Activated CD4-positive, alpha-beta T cell treated with anti-CD3 and anti-CD28 coated beads, Interleukin-2, amount 10 ng/mL, durations not matched to agents 24 days and 14 days (primary cell): ENCODE measurements at places on chromosomes 2 and 18. TPM values are rescaled to one million over a fixed set of nuclear protein-coding genes. Genes with fewer than 3 reads are reported as not detected.

- no peak for DNase-seq
Observed at GRCh38 chr2:211513446-211513845, 957.0 kb downstream of the CPS1 start.

DNA sequence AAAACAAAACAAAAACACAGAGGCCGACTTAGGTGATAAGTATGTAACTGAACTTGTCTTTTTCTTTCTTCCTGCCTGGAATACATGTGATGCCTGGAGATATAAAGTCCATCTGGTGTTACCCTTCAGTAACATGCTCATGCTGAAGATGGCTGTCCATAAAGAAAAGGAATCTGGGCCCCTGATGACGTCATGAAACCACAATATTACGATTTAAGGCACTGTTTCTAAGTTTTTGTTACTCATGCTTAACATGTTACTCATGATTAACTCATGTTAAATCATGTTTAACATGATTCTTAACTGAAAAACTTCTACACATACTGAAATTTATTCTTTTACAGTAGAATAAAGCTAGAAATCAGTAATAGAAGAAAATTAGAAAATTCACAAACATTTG lies 49.0 kb downstream of the STRADB start:
- no peak for DNase-seq

DNA sequence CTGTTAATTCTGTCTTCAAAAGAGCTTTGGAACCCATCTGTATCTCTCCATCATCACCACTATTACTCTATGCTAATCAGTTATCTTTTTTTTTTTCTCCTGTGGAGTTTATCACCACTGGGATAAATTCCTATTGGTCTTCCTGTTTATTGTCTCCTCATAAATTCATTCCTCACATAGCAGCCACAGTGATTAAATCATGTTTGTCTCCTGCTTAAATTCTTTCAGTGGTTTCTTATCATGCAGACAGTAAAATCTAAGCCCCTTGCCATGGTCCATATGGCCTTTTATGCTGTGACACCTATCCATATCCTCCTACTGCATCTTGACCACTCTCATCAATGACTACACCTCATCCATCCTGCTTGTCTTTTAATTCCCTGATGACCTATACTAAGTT lies 239.8 kb upstream of the ZEB2 start:
- no peak for DNase-seq

GRCh38 chr2:196403471-196403870 lies 232.1 kb upstream of the STK17B start:
- DNase-seq, result no peak

- DNase-seq, result no peak
Observed at GRCh38 chr2:38298539-38298938, 78.5 kb downstream of the ATL2 start.

DNA sequence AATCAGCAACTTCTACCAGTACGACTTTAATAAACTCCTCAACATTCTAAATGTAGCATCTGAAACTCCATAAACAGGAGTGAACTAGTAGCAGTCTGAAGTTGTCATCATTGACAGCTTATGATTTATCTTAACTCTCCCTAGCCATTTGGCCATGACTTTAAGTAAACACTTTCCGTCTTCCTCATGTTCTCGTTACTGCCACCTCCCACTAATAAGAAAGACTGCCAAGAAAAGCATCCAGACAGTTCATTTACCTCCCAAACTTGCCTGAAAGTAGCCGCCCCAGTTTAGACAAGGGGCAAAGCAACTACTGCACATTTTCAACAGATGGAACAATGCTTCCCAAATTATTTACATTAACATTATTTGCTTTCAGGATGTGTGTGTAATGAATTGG lies 287.5 kb downstream of the OSR1 start:
- DNase-seq, result no peak

DNA sequence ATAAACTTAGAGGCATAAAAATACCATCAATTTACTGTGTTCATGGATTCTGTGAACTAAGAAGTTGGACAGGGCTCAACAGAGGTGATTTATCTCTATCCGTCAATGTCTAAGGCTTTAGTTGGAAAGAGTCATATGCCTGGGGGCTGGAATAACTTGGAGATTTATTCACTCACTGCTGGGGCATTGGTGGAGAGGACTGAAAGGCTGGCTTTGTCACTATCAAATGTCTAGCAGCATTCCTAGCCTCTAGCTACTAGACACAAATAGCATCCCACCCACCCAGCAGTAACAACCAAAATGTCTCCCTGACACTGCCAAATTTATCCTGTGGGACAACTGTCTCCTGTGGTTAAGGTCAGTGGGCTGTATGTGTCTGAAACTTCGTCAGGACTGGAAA lies 71.0 kb downstream of the EVA1A start:
- no peak for DNase-seq

- no peak for DNase-seq
Observed at GRCh38 chr2:237869343-237870102, 10.1 kb downstream of the RAMP1 start.

GRCh38 chr18:37922162-37922561 lies 356.6 kb upstream of the CELF4 start:
- no peak for DNase-seq

GRCh38 chr2:182726473-182726872 lies 10.4 kb downstream of the DNAJC10 start:
- DNase-seq, result no peak

DNA sequence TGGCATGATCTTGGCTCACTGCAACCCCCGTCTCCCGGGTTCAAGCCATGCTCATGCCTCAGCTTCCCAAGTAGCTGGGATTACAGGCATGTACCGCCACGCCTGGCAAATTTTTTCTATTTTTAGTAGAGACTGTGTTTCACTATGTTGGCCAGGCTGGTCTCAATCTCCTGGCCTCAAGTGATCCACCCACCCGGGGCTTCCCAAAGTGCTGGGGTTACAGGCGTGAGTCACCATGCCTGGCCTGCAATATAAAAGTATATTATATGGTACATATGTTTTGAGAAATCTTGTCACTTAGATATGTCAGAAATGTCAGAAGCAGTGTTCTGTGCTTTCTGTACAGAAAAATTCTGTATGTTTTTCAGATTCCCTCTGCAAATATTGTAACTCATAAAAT lies 19.2 kb upstream of the XPO1 start:
- no peak for DNase-seq

DNA sequence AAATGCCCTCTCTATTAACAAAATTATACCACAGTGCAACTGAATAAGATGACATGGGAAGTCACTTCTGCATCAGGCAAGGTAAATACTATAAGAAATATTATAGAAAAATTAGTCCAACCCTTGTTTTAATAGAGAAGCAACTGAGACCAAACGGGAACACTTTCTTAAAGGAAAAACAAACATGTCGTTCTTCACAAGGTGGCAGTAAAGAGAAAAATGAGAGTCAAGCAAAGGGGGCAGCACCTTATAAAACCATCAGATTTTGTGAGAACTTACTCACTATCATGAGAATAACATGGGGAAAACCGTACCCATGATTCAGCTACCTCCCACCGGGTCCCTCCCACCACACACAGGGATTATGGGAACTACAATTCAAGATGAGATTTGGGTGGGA lies 481.7 kb upstream of the CRIM1 start:
- no peak for DNase-seq

The SNORC gene
- total RNA-seq, result 1.0 and 1.2 TPM in 2 replicates

The NCKAP1 gene
- total RNA-seq, result 14.5 TPM in 2 replicates

The PARD3B gene
- total RNA-seq, result 0.12 and 0.50 TPM in 2 replicates

The PFN4 gene
- 0.47 TPM in 1 of 2 replicates, not detected in the other for total RNA-seq

The ABCG8 gene
- not detected in 2 replicates for total RNA-seq

The ASXL3 gene
- total RNA-seq, result not detected in 2 replicates

The RAB27B gene
- 0.33 and 0.45 TPM in 2 replicates for total RNA-seq

The GPBAR1 gene
- 0.40 and 0.68 TPM in 2 replicates for total RNA-seq
